ENCODE measurements at places on chromosomes 11 and 22.
A peak's percentile ranks its signal among the peaks of the same experiment; 100 is the strongest.

DNA sequence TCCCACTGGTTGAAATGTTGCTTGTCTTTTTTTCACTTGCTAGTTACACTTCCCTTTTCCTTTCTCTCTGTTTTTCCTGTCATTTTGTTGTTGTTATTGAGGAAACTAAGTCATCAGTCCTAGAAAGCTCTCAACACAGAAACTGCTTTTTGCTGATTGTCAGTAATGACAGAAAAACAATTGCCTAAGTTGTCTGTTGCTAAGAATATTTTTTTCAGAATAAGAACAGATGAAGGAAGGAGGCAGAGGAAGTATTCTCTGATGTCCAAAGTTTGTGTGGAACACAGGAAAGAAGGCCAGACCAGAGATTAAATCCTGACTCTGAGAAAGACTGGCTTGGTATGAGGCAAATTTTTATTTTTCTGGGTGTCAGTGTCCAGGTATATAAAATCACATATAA is 163.3 kb downstream of the CASP12 start:
- no peak for DNase-seq

DNA sequence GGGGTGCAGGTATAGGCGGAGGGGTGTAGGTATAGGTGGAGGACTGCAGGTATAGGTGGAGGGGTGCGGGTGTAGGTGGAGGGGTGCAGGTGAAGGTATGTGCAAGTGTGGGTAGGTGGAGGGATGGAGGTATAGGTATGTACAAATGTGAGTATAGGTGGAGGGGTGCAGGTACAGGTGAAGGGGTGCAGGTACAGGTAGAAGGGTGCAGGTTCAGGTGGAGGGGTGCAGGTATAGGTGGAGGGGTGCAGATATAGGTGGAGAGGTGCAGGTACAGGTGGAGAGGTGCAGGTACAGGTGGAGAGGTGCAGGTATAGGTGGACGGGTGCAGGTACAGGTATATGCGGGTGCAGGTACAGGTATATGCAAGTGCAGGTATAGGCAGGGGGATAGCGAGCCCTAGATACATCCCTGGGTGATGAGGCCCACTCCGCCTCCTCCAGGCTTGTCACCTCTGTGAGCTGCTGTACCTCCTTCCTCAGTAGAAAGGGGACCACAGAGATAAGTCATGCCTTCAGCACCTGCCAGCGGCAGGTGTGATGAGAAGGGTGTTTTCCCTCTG is 17.2 kb downstream of the LINC01488 start:
- no peak for DNase-seq

GRCh38 chr11:33478111-33478573 is 221.0 kb downstream of the HIPK3 start:
- DNase-seq, result peak; percentile 62

GRCh38 chr11:6205366-6205765 is at the start of gene C11orf42:
Gene C11orf42 (plus strand): TSS chr11:6205557. CDS start chr11:6205616, 59 bp downstream.
- no peak for DNase-seq

GRCh38 chr11:131467645-131468394 is 97.4 kb downstream of the NTM start:
- DNase-seq, result no peak

- no peak for DNase-seq
These were observed 28.5 kb upstream of the MUC5B start for GRCh38 chr11:1194231-1194976.

DNA sequence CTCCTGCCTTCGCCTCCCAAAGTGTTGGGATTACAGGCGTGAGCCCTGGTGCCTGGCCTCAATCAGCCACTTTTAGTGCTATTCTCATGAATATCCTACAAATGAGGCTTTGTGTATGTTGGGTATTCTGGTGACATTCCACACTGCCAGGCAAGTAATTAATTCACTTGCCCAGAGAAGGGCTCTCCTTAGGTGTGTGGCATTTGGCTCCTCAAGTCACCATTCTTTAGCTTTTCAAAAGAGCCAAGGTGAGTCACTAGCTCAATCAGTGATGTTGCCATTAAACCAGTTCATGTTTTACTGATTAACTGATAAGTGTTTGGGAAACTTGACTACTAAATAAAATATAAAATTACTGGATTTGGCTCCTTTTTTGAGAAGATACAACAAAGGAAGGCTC is 52.2 kb downstream of the SLC25A17 start:
- no peak for DNase-seq

DNA sequence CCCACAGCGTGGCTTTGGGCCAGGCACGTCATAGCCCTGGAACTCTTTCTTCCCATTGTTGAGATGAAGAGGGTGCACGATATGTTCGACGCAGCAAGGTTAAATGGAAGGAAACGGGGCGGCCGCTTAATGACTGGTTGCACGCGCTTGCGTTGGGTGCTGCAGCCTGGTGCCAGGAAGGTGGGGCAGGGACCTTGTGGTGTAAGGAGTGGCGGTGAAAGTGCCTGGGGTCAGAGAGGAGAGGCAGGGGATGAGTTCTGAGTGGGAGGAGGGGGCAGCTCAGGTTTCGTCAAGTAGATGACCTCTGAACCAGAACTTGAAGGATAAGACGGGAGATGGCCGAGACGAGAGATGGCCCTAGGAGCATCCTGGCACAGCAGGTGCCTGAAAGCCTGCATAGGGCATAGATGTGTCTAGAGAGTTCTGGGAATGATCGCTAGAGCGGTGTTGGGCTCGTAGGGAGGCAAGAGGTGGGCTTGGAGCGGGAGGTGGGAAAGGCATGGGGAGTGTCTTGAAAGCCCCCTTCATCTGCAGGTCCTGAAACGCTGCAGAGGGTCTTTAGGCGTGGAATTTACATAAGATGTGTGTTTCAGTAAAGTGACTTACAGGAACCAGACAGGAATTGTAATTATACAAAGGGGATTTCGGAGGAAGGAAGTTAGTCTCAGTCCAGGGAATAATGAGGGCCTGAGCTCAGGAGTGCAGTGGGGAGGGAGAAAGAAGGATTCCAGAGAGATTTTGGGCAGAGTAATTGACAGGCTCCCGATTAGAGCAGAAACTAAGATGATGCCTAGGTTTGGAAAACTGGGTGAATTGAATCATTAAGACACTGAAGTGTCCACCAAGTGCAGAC is 43.2 kb upstream of the CLDN5 start:
- no peak for DNase-seq

DNA sequence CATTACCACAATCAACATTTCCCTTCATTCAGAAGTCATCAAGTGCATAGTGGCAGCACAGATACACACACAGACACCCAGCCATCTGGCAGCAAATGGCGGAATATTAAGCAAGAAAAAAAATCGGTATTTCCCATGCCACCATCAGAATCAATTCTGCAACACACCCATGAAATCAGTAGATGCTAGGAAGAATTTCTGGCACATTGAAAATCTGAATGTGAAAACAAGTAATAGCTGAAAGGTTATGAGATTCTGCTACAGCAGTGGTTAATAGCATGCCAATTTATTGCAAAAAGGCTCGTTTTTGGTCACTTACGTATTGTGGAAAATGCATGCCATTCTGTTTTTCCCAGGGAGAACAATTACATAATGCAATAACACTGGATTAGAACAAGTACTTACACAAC is 91.1 kb downstream of the PICALM start:
- DNase-seq, result no peak

GRCh38 chr11:12259956-12260355 is 117.4 kb upstream of the PARVA start:
- DNase-seq, result no peak

DNA sequence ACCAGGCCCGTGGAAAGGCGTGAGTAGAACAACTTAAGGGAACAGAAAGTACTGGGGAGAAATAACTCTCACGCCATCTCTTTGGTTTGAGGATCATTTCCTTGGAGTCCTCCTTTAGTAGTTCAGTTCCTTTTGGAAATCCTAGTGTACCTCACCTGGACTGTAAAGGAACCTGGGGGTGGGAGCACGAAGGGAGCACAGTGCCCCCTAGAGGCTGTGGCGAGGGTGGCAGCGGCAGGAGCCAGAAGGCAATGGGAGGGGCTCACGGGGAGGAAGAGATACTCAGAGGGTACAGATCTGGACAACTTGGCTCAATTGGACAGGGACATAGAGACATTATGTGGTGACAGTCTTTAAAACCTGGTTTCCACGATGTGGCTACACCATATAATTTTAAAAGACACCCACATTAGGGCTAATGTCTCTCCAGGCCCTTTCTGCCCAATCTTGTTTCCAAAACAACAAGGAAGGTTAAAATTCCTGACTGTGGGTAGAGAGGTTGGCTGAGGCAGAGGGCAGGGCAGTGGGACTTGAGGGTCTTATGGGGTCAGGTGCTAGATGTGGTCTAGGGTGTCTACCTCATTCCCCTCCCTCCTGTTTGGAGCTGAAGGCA is 87.0 kb downstream of the CSNK2A3 start:
- peak; percentile 43 for DNase-seq

GRCh38 chr11:65355013-65355775 is 643 bp downstream of the TIGD3 start:
- peak; percentile 83 for DNase-seq

DNA sequence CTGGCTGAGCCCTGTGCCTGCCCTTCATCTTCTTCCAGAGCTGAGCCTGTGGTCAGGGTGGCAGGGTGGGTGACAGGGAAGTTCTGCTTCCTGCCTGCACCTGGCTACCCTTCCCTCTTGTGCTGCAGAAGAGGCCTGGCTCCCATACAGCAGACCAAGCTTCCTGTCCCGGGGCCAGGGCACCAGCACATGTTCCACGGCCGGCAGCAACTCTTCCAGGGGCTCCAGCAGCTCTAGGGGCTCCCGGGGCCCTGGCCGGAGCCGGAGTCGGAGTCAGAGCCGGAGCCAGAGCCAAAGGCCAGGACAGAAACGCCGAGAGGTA is 15.0 kb downstream of the ROBO3 start:
- DNase-seq, result no peak
